Subcutaneous preadipocyte (primary cell): ENCODE measurements at places on chromosomes 2 and 18. TPM values are rescaled to one million over a fixed set of nuclear protein-coding genes. Genes with fewer than 3 reads are reported as not detected.

Gene HSBP1L1
- total RNA-seq: 2.5 and 3.3 TPM in 2 replicates

Gene NLRC4
- not detected in 2 replicates for total RNA-seq

Gene MC2R
- total RNA-seq: not detected in 2 replicates

Gene RND3
- total RNA-seq: 147 and 168 TPM in 2 replicates

Gene MRPL30
- total RNA-seq: 41.9 and 47.9 TPM in 2 replicates

Gene CIB4
- not detected in 2 replicates for total RNA-seq

Gene TTC39C
- 25.6 and 27.6 TPM in 2 replicates for total RNA-seq

Gene C2orf15
- not detected in 2 replicates for total RNA-seq

Gene BOK
- 11.4 and 13.7 TPM in 2 replicates for total RNA-seq

Gene ETAA1
- 10.3 and 13.1 TPM in 2 replicates for total RNA-seq

Gene MYCN
- not detected in 2 replicates for total RNA-seq

Gene REG3G
- total RNA-seq: not detected in 2 replicates

Gene IGFBP5
- 11.5 and 106 TPM in 2 replicates for total RNA-seq

Gene PTPRN
- 0.98 and 1.5 TPM in 2 replicates for total RNA-seq

Gene ADNP2
- 17.3 and 28.2 TPM in 2 replicates for total RNA-seq

Gene NAT8
- total RNA-seq: not detected in 2 replicates
